Activated CD4-positive, alpha-beta T cell treated with anti-CD3 and anti-CD28 coated beads, Interleukin-2, amount 10 ng/mL, durations not matched to agents 24 days and 14 days (primary cell): ENCODE measurements at places on chromosomes 13 and 19. TPM values are rescaled to one million over a fixed set of nuclear protein-coding genes. Genes with fewer than 3 reads are reported as not detected.

The GJB6 gene
- total RNA-seq, result 0.91 and 1.2 TPM in 2 replicates

DNA sequence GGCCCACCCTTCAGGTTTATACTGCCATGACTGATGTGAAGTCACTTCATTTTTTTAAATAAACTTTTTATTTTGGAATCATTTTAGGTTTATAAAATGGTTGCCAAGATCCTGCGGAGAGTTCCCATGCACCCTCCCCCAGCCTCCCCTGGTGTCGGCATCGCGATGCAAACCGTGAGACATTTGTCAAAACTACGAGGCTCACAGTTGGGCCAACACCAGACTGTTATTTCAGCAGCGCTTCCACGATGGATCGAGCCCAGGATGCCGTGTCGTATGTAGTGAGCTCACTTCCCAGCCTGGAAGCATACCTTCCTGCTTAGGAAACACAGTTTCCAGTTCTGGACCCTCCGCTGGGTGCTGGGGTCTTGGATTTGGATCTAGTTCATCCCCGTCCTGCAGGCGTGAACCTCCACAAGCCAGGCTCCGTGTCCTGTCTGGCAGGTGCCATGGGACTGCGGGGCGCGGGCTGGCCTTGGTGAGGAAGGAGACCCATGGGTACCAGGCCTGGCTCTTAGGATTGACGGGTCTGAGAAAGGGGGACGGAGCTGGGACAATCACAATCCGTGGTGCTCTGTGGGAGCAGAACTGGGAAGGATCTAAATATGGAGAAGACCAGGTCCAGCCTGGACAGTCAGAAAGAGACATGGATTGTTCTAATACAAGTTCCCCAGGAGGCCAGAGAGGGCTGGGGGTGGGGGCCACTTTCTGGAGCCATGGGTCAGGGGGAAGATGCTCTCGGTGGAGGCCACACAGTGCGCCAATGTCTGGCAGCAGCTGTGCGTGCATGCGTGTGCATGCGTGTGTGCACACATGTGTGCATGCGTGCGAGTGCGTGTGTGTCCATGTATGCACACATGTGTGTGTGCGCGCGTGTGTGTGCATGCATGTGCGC lies 2.4 kb upstream of the SBK2 start:
- DNase-seq, result no peak

GRCh38 chr13:106417467-106418110 lies 117.9 kb downstream of the EFNB2 start:
- DNase-seq, result no peak

DNA sequence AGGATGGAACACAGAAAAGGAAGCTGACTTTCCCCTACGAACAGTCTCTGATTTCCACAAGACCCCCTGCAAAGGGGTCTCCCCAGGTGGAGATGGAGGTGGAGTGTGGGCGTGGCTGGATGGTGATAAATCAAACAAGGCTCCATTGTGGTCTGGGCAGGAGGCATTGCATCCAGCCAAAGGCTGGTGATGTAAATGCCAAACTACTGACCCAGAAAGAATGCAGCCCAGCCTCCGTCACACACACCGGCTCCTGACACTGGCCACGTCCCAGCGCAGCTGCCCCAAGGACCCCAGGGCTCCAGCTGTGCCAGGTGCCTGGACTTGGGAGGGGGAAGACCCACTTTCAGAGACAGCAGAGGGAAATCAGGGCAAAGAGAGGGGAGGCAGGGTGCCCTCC lies 6.3 kb downstream of the SLC7A1 start:
- DNase-seq, result no peak

The PLIN5 gene
- not detected in 2 replicates for total RNA-seq

DNA sequence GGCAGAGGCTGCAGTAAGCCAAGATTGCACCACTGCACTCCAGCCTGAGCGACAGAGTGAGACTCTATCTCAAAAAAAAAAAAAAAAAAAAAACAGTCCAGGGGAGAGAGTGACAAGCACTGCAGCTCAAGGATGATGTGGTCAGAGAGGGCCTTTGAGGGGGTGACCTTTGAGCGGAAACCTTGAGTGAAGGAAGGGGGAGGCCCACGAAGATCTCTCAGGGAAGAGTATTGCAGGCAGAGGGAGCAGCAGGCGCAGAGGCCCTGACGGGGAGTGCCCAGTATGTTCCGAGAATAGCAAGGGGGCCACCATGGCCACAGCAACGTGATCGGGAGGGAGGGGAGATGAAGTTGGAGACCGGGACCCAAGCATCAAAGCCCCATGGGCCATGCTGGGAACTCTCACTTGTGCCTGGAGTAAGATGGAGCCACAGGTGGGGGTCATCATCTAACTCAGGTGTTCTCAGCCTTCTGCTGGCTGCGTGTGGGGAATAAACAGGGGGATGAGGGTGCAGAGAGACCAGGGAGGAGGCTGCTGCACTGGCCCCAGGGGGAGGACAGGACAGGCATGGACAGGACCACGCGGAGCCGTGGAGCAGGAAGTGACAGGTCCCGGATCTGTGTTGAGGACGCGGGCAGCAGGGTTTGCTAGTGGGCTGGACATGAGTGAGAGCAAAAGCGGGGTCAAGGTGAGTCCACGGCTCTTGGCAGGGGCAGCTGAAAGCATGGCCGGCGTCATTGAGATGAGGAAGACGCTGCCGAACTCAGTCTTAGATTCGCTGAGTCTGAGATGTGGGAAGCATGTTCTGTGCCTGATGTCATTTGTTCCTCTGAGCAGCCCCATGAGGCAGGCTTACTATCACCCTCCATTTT lies 60.4 kb downstream of the DPF1 start:
- DNase-seq, result no peak

The GRK1 gene
- total RNA-seq, result 0.07 and 0.17 TPM in 2 replicates

DNA sequence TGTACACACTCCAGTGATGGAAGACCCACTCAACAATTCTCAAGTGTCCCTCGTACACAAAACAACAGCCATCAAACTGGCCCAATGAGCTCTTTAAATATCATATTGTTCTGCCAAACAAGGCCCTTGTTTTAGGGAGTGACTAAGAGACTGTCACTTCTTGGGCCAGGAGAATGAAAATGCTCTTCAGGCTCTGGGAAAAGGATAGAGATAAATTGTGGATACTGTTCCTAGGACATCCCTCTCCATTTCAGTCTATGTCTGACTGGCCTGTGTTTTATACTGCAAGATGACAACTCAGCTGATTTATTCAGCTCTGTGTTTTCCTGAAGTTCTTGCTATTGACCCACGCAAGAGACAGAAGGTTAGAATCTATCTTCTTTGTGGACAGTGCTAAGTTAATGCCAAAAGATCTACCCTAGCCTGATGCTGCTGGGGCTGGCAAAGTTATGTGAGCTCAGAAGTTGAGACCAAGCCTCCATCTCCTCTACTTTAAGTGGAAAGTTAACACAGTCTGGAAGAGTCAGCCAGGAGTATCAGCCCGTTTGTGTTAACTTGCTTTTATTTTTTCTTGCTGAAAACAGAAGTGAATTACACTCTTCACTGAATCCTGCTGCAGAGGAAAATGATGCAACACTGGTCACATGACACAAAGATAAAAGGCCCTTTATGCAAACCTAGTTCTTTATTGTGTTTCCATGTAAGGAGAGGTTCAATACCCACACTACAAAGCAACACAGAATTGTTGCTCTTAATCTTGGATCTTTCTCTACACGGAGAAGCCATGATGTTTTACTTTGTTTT lies 14.6 kb downstream of the FRY start:
- DNase-seq, result peak; percentile 76

GRCh38 chr13:72953391-72953965 lies 105.3 kb upstream of the KLF5 start:
- no peak for DNase-seq

GRCh38 chr13:48214519-48215121 lies 18.4 kb upstream of the ITM2B start:
- no peak for DNase-seq

GRCh38 chr13:53189162-53189561 lies 160.5 kb downstream of the OLFM4 start:
- no peak for DNase-seq

GRCh38 chr13:110392510-110393240 lies 85.6 kb downstream of the COL4A2 start:
- no peak for DNase-seq

GRCh38 chr19:2381148-2381820 lies 21.2 kb downstream of the TMPRSS9 start:
- no peak for DNase-seq

GRCh38 chr19:28319227-28319626 lies 893.7 kb downstream of the UQCRFS1 start:
- no peak for DNase-seq

DNA sequence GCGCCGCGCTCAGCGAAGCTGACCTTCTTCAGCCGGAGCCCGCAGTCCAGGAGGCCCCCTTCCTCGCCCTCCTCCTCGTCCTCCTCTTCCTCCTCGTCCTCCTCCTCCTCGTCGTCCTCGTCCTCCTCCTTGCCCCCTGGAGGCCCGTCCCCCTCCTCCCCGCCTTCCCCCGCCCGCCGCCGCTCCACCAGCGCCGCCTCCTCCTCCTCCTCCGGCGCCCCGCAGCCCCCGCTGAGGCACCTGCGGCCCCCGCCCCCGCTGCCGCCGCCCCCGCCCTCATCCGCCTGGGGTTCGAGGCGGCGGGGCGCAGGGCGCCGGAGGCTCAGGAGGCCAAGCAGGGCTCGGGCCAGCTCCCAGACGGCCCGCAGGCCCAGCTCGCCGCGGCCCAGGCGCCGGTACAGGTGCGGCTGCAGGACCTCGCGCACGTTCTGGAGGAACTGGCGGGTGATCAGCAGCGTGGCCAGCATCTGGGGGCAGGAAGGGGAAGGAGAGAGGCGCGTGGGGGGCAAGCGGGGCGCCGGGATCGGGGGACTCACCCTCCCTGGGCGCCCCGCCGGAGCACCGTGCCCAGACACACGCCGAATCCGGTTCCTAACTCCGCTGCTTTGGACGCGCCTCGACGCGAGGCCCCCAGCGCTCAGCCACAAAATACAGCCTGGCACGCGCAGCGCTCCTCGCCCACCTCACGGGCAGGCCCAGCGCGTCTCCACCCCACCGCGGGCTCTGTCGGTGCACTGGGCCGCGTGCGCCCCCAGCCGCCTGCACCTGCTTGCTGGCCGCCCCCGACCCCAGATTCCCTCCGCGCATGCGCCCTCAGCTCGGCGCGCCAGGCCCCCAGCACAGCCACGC lies 5.9 kb downstream of the ANO8 start:
- DNase-seq, result peak; percentile 76

The LMTK3 gene
- 3.0 and 3.6 TPM in 2 replicates for total RNA-seq

DNA sequence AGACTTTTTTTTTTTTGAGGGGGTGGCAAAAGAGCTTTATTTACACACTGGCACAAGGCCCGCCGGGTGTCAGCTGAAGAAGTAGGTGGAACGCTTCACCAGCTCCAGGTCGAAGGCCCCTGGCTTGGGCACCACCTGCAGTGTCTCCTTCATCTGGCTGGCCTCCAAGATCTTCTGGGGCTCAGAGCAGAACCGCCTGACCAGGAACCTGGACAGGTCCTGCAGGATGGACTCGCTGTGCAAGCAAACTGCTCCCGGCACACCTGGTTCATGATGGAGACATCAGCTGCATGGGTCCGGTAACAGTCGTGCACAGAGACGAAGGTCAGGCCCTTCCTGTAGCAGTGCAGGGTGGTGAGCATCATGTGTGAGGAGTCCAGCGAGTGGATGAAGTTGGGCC lies 4.4 kb upstream of the CYP4F2 start:
- DNase-seq, result peak; percentile 46

DNA sequence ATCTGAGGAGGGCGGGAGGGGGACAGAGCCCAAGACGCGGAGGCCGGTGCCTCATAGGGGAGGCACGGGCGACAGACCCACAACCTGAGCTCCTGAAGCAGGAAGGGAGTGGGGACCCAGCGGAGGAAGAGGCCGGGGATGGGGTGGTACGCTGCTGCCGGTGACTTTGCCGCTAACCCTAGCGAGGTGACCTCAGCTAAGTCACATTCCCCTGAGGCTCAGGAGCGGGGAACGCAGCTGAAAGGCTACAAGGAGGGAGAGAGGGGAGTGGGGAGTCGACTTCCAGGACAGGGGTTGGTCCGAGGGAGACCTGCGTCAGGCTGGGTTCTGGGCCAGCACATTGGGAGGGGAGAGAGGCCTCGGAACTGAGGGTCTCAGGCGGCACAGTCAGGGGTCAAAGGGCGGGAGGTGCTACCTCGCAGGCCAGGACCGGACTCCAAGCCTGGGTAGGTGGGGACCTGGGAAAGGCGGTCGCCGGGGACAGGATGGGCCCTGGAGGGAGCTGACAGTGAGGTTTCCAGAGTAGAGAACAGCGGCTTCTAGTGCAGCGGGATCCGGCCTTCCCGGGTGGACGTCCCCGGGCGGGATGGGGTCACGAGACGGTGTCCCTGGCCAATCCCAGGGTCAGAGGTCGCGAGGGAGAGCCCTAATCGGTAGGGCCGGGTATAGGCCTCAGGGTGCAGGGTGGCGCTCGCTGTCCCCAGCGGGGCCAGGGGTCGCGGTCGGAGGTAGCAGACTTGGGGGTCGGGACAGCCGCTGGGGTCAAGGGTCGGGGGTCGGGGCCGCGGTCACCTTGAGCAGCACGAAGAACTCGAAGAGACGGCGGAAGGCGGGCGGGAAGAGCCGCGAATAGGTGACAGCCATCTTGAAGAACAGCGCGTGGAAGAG lies 699 bp downstream of the TMEM259 start:
- peak; percentile 82 for DNase-seq

GRCh38 chr19:54002495-54003315 lies 11.3 kb downstream of the CACNG6 start:
- no peak for DNase-seq

The CBY2 gene
- not detected in 2 replicates for total RNA-seq

The U2AF2 gene
- 390 and 394 TPM in 2 replicates for total RNA-seq

The IGSF23 gene
- not detected in 2 replicates for total RNA-seq

The C19orf85 gene
- total RNA-seq, result not detected in 2 replicates

GRCh38 chr13:96984051-96984508 lies 10.2 kb downstream of the OXGR1 start:
- peak; percentile 61 for DNase-seq

DNA sequence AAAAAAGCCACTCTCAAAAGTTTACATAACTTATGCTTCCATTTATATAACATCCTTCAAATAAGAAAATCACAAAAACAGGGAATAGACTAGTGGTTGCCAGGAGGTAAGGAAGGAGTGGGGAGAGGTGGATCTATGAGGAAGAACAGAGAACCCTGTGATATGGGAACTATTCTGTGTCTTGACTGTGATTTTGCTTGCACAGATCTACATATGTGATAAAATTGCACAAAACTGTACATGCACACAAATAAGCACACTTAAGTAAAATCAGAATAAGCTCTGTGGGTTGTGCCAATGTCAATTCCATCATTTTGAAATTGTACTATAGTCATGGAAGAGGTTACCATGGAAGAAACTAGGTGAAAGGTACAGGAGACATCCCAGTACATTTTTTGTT lies 121.6 kb upstream of the SGCG start:
- no peak for DNase-seq

GRCh38 chr13:24271231-24271600 lies 38.2 kb upstream of the C1QTNF9 start:
- DNase-seq, result no peak

- no peak for DNase-seq
Observed at GRCh38 chr13:32033744-32034143, 2.2 kb downstream of the FRY start.

DNA sequence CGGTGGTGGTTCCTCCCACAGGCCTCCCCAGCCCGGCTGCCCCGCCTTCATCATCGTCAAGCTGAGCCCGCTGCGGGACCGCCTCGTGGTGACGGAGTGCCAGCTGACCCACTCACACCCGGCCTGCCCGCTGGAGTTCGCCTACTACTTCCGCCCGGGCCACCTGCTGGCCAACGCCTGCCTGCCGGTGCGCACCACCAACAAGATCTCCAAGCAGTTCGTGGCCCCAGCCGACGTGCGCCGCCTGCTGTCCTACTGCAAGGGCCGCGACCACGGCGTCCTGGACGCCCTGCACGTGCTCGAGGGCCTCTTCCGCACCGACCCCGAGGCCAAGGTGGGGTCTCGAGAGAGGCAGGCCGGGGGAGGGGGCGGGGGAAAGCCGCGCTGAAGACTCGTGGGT lies 12.0 kb downstream of the ZSWIM9 start:
- DNase-seq, result no peak

- peak; percentile 54 for DNase-seq
Observed at GRCh38 chr19:55584871-55585270, 4.2 kb upstream of the ZNF579 start.

- DNase-seq, result peak; percentile 76
Observed at GRCh38 chr19:53870485-53870844, 2.8 kb downstream of the MYADM start.
